ENCODE measurements at places on chromosomes 1 and 21.

DNA sequence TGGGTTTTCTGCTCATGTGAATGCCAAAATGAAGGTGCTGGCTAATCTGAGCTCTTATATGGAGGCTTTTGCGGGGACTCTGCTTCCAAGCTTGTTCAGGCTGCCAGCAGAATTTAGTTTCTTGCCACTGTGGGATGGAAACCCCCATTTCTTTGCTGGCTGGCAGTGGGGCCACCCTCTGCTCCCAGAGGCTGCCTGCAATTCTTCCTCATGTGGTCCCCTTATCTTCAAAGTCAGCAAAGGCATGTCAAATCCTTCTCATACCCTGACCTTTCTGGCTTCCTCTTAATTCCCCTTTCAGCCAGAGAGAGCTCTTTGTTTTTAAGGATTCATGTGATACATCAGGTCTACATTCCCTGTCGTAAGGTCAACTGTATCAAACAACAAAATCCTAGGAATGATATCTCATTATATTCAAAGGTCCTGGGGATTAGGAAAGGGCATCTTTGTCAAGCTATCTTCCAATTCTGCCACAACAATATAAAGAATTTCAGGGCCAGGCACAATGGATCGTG, 5.2 kb upstream of the GPR161 start:
- no peak for DNase-seq

DNA sequence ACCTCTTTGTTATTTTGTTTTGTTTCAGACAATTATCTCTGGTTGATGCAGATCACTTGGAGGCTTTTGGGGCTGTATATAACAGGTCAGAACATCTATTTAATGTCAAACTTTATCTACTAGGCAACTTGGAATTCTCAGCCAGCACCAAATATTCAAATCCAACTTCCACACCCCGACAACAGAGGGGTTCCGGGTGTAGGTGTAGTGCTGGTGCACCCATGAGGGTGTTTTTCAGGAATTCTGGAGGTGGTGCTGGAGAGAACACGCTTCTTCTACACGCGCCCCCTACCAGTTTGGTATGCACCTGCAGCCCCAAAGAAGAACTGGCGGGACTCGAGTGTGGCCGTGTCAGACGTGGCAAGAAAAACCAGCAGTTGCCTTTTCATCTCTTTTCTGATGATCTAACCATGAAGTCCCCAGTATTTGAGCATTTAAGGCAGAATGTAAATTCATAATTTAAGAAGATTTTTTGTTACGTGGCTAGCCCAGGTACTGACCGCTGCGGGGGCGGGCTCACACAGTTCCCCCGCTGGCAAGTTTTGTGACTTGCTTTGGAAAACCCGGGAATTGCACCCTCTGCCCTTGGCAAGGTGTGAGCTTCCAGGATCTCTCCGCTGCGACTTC, 462 bp upstream of the TLCD4 start:
- DNase-seq = no peak

- no peak for DNase-seq
These were observed 18.3 kb upstream of the KCNE1 start for GRCh38 chr21:34530261-34530660.

DNA sequence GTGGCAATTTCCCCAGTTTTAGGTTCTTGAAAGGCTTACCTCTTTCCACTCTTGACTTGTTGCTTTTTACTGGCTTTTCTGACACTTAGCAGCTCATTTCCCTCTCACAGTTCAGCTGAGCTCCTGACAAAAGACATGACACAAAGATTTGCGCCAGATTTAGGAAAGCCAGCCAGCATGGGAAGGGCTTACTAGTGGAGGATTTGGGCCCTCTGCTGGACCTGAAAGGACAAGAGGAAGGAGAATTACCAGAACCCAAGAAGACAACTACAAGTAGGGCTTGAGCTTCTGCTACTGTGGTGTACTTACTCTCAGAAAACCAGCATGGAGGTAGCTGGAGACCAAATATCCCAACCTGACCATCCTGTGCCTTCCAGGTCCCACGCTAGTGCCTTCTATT, 784.5 kb downstream of the BRINP3 start:
- no peak for DNase-seq

DNA sequence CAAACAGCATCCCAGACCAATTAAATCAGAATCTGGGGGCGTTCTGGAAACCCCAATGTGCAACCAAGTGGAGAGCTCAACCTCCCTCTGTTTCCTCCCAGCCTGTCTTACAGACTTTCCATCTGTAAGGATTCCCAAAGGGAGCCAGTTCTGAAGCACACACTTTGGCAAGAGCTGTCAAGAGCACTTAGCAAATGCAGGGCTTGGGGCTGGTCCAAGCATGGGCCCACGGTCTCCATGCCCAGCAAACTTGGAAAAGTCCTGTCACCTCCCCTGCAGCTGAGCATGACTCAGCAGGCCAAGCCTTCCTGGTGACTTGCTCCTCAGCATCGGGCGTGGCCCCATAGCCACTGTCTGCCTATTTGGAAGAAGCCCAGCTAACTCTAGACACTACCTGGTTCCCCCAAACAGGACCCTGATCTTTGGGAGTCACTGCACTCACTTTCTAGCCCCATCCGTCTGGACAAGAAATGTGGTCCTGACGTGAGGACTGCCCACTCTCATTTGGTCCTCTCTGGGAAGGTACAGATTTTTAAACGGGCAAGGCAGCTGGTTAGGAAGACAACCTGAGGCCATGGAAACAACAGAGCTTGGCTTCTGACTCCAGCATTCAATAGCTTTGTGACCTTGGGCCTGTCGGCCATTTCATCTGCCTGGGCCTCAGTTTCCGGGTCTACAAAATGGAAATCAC, 16.9 kb downstream of the SLC2A1 start:
- DNase-seq = no peak

DNA sequence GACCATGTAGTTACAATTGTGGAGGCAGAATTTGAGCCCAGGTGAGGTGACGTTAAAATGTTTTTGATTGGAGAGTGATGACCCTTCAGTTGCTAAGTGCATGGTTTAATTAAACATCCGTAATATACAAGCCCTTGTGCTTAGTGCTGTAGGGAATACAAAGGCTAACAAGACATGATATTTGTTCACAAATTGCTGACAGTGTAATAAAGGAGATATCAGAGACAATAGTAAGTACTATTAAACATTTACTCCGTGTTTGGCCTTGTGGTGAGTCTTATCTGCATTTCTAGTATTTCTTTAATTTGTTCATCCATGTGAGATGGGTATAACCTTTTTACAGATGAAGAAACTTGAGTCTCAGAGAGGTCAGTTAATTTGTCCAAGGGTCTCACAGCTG, 37.9 kb downstream of the RLF start:
- DNase-seq = no peak

DNA sequence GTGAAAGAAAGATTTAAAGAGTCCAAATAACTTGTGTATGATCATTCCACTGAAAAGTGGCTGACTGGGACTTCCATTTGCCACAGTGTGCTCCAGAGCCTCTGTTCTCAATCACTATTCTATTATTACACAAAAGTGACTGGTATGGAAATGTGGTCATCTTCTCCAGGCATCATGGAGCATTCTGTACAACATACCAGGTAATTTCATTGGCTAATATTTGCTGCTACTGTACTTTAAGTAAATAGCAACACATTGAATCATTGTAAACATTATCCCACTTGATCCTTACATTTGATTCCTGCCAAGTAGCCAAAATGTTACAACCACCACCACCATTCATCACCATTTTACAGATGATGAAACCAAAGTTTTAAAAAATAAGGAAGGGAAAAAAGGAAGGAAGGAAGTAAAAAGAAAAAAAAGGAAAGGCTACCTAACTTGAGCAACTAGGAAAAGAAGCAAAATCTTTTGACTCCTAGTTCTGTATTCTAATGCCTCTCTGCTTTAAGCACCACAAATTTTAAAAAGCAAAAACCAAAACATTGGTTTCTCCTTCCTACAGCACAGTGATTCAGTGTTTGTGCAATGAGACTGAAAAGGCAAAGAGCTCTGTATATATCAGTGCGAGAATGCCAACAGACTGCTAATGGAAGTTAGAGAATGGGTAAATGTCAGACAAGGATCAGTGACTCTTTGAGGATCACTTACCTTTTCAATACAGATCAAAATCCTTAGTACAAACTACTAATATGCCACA, 361.4 kb upstream of the PTBP2 start:
- no peak for DNase-seq

- DNase-seq = no peak
These were observed 105.0 kb downstream of the HUNK start for GRCh38 chr21:31977816-31978215.

- no peak for DNase-seq
These were observed 131.8 kb upstream of the SGIP1 start for GRCh38 chr1:66402194-66402593.

Measured in natural killer cell treated with Interleukin-12 subunit alpha and Interleukin-12 subunit beta and Interleukin-15 and Interleukin-18, amount 100 ng/mL, for 72 hours (primary cell).